ENCODE measurements at places on chromosomes 5 and 9. TPM values are rescaled to one million over a fixed set of nuclear protein-coding genes. Genes with fewer than 3 reads are reported as not detected.

DNA sequence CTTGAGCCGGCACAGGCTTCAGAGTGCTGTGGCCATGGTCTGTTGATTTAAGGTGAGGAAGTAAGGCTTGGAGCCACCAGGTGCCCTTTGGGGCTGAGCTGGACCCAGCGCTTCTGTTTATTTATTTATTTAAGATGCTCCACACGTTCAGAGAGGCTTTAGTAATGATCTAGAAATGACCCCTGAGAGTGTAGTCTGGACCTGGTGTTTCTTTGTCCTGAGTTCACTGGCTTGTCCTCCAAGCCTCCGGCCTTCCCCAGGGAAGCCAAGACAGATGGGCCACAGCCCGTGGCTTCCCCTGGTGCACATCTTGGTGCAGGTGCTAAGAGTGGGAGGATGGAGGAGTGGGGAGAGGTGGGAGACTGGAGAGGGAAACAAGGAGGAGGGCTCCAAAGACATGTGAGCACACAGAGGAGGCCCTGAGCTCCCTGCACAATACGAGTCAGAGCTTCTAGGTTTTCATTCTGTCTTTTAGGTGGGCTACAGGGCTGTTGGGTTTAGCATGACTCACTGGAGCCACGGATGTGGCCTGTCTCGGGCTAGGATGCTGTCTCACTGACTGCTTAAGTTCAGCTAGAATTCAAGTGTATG lies 56.9 kb downstream of the AHRR start:
- DNase-seq: no peak

DNA sequence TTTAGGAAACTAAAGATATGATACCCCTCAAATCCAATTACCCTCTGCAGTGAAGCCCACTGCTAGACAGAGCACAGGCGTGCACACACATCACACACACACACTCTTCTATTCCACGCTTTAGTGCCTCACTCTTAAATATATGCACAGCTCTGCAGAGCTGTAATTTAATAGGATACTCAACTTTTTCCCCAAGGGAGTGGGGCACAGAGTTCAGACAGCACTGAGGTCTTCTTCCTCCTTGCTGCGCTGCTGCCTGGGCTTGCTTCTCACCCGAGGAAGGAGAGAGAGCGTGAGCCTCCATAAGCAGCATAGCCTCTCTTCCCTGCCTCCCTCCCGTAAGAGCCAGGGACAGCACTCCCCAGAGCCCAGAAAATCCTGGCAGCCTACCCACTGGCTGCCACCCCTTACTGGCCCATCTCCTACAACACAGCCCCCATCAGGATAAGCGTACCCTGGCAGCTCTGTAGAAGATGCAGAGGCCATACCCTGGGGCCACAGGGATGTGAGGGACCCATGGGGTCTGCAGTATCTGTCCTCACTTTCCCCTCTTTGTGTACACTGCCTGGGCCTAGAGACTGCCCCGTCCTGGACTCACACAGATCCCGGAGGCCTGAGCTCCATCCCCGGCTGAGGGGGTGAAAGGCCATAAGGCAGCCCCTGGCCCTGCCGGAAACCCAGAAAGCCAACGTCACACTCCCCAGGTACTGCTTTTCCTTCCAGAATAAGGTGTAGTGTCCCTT lies 102.1 kb downstream of the C5orf15 start:
- DNase-seq: no peak

DNA sequence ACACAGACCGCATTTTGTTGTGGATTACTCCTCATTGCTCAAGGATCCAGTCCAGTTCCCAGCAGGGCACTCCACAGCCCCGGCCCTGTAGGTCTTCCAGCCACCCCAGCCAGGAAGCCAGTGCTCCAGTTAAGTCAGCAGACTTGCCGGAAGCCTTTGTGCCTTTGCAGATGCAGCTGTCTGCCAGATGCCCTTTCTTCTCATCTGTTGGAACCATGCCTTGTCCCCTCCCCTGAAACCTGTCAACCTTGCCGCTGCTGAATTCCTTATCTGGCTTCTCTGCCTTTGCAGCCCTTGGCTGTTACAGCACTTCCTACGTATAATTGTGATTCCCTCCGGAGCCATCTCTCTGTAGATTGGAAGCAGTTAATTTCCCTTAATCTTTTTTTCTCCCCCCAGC lies 28.4 kb downstream of the PSAT1 start:
- no peak for DNase-seq

DNA sequence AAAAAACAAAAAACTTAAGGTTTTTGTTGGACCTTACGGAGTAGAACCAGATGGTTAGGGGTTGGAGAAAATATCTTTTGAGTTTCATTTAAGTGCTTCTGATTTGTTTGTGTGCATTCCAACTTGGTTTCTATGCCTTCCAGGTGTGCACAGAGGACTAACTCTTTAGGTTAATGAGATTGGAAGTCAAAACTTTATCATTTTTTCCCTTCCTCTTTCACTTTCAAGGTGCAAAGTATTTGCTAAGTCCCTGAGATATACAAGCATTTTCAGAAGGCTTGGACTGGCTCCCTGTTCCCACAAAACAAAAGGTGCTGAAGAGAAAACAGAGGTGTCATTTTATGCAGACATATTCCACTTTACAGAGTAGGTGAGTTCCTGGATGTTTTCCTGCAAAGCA lies 30.3 kb upstream of the CER1 start:
- no peak for DNase-seq

DNA sequence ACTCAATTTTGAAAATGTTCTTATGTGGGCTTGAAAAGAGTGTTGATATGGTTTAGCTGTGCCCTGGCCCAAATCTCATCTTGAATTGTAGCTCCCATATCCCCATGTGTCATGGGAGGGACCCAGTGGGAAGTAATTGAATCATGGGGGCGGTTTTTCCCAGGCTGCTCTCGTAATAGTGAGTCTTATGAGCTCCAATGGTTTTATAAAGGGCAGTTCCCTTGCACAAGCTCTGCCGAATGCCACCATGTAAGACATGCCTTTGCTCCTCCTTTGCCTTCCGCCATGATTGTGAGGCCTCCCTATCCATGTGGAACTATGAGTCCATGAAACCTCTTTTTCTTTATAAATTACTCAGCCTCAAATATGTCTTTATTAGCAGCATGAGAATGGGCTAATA lies 71.0 kb downstream of the USP20 start:
- DNase-seq: no peak

DNA sequence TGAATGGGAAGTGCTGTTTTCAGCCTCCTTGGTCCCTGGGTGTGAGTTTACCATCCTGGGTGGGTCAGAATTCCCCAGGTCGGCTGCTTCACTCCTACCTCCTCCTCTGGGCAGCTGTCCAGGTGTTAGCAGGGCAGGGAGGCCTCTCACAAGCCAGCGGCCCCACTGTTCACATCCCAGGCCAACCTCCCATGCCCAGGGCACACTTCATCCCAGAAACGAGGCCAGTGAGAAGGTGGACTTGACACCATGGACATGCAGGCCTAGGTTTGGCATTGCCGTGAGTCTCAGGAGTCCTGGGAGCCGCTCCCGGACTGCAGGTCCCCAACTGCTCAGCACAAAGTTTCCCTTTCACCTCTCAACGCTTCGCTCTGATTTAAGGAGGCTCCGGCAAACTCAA lies 229.6 kb upstream of the IRX2 start:
- DNase-seq: no peak

GRCh38 chr5:160235731-160236130 lies 6.4 kb downstream of the FABP6 start:
- DNase-seq: no peak

GRCh38 chr5:170534177-170534576 lies 30.4 kb downstream of the KCNIP1 start:
- DNase-seq: no peak

DNA sequence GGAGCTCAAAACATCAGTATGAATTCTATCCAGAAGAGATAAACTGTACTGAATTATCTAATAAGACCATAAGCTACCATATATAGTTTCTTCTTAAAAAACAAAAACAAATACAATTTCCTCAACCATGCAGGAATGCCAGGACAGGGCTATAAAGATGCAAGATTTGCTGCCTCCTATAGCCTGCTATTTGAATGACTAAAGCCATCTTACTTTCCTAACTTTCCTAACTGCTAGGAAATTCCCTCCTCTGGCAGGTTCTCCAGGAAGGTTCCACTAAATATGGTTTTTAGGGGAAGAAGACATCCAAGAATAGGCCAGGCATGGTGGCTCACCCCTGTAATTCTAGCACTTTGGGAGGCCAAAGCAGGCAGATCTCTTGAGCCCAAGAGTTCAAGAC lies 15.1 kb downstream of the KIF27 start:
- no peak for DNase-seq

DNA sequence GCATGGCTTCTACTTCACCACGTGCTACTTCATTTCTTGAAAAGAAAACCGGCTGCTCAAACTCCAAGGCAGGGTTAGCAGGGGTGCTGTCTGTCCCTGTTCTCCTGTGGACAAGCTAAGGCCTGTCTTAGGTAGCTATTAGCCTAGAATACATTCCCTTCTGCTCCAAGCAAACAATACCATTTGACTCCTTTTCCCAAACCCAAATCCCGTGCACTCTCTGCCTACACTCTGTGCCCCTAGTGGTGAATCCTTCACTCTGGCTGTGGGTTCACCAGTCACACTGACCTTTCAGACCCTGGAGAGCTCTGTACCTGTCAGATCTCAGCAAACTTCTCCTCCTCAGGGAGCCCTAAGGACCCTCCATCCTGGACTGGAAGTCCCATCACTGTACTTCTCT lies 211.6 kb downstream of the SLIT3 start:
- no peak for DNase-seq

DNA sequence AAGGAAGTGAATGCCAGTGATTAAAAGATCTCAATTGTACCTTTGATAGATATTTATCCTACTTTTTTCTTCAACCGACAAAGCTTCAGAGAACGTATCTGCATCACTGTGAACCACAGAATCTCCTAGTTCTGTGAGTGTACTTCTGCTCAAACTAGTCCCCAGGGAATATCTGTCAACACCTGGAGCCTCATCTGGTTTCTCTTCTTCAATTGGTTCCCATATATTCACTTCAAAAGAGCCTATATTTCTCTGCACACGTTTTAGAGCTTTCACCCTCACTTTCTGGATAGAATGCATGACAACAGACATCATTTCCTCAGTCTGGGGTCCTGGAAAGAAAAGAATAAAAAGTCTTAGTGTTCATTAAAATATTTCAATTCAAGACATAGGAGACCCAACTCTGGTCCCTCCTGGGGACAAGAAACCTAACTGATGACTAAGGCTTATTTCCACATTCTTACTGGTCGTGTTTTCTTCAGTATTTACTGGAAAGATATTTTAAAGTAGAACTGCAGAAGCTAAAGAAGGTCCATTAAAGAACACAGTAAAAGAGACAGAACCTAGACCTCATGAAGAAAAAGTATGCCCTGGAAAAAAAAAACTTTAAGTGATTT lies 64.3 kb downstream of the CPLANE1 start:
- no peak for DNase-seq

GRCh38 chr9:78921341-78921740 lies 624.4 kb downstream of the PSAT1 start:
- no peak for DNase-seq

DMRT3 gene
- total RNA-seq: not detected

SOHLH1 gene
- total RNA-seq: not detected

BNC2 gene
- total RNA-seq: 36.9 TPM
